Heart left ventricle (tissue), 16 donors: ENCODE measurements at places on chromosomes 1 and 21. TPM values are rescaled to one million over a fixed set of nuclear protein-coding genes. Genes with fewer than 3 reads are reported as not detected.

- peaks cover 9% of the 10 kb centered on the region for H3K4me1 ChIP-seq
- no peak overlapping the region for H3K4me3 ChIP-seq
- H3K27ac ChIP-seq: no peak overlapping the region
- DNase-seq: no peak
- H3K27me3 ChIP-seq: no peaks in the 10 kb centered on the region
These were observed 16.0 kb downstream of the PSRC1 start for GRCh38 chr1:109266965-109267364.

GRCh38 chr21:35116777-35117176 is 67.7 kb upstream of the RUNX1 start:
- no peaks in the 10 kb centered on the region for H3K36me3 ChIP-seq
- no peak for DNase-seq
- H3K4me1 ChIP-seq: no peaks in the 10 kb centered on the region
- H3K27ac ChIP-seq: no peak overlapping the region

DNA sequence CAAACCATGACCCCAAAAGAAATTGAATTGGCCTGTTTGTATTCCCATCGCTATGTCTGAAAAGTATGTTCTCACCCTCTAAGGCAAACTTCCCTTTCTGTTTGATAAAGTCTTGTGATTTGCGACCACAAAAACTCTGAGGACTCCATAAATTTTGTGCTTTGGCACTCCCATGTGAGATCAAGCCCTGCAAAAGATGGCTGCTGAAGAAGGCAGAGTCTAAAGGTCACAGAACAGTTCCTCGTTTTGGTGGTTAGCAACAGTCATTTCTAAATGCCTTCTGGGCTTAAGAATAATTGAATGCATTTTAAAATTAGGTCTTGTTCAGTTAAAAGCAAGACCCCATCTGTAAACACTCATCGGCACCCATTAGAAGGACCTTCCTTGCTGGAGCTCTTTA is 441.6 kb downstream of the OMA1 start:
- no peak overlapping the region for H3K4me3 ChIP-seq
- DNase-seq: no peak
- H3K27ac ChIP-seq: no peak overlapping the region
- no peaks in the 10 kb centered on the region for H3K36me3 ChIP-seq
- H3K4me1 ChIP-seq: no peaks in the 10 kb centered on the region

The OPTC gene
- not detected for total RNA-seq

The CAPN8 gene
- not detected for total RNA-seq
